ENCODE measurements at places on chromosomes 6 and 20.

- peak; percentile 88 for DNase-seq
Observed at GRCh38 chr20:3312940-3313682, 74.1 kb upstream of the SLC4A11 start.

DNA sequence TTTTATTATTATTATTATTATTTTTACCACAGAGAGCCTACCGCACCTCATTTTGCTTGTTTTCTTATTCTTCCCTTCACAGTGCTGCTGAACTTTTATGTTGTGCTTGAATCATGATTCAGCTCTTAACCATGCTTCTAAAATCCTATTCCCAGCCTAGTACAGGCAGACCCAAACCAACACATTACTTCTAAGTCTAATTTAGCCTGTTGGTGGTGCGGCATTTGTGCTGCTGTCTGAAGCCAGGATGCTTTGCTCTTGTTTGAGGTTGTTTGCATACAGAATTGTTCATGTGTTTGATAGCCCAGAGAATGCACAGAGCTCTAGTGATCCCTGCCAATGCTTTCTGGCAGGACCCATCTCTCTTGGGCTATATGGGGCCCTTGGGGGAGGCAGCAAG is 213.5 kb upstream of the KCNG1 start:
- DNase-seq, result peak; percentile 61

DNA sequence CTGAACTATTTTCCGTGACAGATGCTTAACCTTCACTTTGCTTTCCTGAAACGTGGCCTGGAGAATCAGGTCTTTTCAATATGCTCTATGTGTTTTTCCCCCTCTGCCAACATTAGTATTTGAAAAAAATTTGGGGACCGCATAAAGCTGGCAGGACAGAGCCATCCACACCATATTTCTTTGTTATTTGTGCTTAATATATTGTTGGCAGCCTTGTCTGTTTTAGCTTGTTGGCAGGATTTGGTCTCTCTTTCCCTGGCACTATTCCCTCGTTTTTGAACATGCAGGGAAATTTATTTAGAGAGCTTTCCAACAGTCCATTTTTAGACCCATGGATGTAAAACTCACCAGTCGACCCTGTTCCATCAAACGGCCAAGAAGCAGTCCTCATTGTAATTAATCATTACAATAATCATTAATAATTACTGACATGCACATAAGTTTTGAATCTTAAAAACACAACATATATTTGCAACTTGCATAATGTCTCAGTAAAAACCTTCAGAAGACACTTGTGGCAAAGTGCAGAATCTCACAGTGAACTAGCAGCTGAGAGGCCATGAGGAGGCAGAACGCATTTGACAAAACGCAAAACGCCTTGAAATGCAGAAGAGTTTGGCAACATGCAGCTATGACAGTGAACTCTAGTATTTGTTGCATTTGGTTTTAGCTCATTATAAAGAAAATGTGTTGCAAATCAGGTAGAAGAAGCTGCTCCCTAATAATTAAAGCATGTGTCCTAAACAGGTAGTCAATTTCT is 514.2 kb downstream of the C6orf118 start:
- DNase-seq, result no peak

DNA sequence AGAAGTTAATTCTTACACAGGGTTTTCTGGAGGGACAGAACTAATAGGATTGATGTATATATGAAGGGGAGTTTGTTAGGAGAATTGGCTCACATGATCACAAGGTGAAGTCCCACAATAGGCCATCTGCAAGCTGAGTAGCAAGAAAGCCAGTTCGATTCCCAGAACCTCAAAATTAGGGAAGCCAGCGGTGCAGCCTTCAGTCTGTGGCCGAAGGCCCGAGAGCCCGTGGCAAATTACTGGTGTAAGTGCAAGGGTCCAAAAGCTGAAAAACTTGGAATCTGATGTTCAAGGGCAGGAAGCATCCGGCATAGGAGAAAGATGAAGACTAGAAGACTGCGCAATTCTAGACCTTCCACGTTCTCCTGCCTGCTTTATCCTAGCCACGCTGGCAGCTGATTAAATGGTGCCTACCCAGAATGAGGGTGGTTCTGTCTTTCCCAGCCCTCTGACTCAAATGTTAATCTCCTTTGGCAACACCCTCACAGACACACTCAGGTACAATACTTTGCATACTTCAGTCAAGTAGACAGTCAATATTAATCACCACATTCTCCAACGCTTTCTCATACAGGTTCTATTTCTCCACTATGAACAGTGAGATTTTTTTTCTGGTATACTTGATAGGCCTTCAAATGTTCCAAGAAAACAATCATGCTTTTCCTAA is 357.0 kb downstream of the LAMA2 start:
- no peak for DNase-seq

- DNase-seq, result peak; percentile 28
Observed at GRCh38 chr20:24782801-24783630, 166.1 kb upstream of the CST7 start.

DNA sequence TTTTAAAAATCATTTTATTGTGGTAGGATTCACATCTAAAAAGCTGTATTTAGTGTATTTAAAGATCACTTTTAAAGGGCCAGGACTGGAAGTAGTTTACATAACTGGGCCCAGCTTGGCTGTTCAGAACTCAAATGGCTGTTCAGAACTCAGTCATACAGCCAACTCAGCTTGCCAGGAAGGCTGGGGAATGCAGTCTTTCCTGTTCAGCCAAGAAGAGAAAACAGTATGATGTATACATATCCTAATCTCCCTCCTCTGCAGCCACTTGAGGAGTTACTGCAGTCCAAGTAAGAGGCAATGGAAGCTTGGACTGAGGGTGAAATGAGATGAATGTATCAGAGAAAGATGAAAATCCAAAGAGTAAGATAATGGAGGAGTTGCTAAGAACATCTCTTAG is 24.6 kb downstream of the DSTN start:
- peak; percentile 84 for DNase-seq

Data from choroid plexus epithelial cell (primary cell).